ENCODE measurements at places on chromosomes 13 and 19. TPM values are rescaled to one million over a fixed set of nuclear protein-coding genes. Genes with fewer than 3 reads are reported as not detected.
A peak's percentile ranks its signal among the peaks of the same experiment; 100 is the strongest.

The KLK5 gene
- polyA plus RNA-seq = not detected

DNA sequence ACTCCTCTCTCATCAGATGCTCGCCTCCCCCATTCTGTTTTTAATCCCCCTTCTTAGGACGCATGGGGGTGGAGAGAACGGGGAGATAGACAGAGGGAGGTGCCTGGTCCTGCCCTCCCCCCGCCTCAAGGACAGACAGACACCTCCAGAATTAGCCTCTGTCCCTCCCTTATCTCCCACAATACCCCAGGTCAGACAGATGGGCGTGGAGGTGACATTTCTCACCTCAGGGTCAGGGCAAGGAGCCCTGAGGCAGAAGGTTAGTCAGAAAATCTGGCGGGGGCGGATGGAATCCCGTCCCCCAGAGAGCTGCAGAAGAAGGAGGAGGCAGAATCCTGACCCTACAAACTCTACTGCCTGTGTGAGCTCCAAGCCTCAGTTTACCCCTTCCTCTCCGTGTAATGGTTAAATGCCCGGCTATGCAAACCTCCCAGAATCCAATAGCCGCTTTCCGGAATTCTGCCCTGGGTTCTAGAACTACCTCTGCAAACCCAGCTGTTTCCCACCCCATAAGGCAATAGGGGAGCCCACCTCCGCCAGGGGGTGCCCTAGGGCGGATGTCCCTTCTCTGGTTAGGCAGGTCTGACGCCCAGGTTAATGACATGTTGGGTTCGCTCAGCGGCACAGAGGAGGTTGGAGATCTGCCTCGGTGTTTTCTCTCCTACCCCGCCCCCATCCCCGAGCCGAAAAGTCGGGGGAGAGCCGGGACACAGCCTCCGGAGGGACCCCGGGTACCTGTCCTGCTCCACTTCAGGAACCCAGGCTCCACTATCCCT lies 900 bp downstream of the PPP1R13L start:
- DNase-seq = no peak

- no peak for DNase-seq
Observed at GRCh38 chr13:78826936-78827335, 168.0 kb upstream of the OBI1 start.

- DNase-seq = peak; percentile 17
Observed at GRCh38 chr13:25249001-25249543, 38.2 kb downstream of the MTMR6 start.

Data from BJ (cell line).